ENCODE measurements at places on chromosomes 1 and 21.

DNA sequence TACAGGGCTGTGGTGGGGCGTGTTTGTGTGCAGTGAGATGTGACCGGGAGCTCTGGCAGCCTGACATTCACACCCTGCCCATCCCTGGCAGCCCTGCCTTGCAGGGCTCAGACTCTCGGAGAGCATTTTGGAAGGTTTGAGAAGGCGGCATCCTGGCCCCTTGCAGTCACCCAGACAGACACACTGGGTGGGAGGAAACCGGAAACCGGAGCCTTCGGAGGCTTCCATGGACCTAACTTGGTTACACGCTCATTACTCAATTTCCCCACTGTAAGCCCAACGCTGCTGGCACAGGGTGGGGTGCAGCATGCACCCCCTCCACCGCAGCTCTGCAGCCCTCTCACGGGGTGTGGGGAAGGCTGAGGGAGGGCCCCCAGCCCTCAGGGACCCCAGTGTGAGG lies 22.2 kb upstream of the RSPO1 start:
- DNase-seq, result no peak

DNA sequence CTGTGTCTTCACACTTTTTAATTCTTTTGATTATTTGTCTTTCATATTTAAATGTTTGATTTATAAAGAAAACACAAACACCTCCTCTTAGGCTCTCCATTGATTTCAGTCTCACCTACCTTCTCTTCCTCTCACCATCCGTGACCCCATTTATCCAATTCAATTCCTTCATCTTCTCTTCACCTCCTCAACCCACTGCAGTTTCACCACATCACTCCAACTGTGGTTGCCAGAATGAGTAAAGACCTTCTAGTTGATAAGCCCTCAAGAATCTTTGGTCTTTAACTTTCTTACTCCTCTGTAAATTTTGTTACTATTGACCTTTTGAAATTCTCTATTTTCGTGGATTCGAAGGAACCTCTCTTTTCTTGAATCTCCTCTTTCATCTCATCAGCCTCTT lies 260.7 kb downstream of the CHRM3 start:
- DNase-seq, result no peak

DNA sequence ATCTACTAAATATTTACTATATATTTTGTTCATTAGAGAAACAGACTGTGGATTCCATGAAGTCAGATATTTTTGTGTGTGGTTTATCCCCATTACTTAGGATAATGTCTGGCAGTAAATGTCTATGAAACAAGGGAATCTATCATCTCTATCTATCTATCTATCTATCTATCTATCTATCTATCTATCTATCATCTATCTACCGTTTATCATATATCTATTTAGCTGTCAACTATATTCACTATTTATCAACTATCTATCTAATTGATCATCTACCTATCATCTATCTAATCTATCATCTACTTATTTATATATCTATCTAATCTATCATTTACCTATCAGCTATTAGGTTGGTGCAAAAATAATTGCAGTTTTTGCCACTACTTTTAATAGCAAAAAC lies 255.7 kb downstream of the GRIK1 start:
- no peak for DNase-seq

DNA sequence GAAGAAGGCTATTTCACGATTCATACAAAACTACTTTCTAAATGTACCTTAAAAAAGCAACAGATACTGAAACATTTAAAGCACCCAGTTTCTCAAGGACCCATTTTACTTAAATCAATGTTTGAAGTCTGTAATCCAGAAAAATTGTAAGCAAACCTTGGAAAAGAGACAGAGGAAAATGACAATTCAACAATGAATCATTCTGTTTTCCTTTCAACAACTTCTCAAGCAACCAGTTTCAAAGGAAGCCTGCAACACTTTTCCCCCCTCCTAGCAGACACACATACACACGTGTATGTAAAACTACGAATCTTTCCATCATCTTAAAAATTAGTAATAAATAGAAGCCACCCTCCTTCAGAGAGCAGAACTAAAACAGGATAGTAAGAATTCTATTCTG lies 1.2 kb downstream of the RERE start:
- DNase-seq, result no peak

Data from stimulated activated CD4-positive, alpha-beta T cell treated with anti-CD3 and anti-CD28 coated beads, Interleukin-15, amount 100 ng/mL, for 48 hours (primary cell).